Daoy (cell line): ENCODE measurements at places on chromosomes 6 and 20. TPM values are rescaled to one million over a fixed set of nuclear protein-coding genes. Genes with fewer than 3 reads are reported as not detected.

GRCh38 chr6:90103056-90103800 lies 193.4 kb downstream of the BACH2 start:
- no peak for DNase-seq

DNA sequence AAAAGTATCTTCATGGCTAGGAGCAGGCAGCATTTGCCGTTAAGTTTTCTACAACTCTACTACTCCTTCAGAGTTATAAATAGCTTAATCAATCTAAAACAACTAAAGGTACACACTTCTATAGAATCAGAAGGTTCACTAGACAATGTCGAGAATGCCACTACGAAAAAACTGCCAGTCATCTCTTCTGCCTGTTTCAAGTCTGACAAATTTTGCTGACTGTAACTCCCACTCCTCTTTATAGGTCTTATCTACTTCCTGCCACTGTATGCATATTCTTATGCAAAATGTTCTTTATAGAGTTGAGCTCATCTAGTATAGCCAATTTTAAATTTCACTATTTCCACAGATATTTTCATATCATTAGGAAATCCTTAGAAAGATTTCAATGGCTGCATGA lies 160.1 kb downstream of the EYS start:
- DNase-seq: no peak

- DNase-seq: peak; percentile 21
Observed at GRCh38 chr6:38982470-38982869, 66.1 kb upstream of the GLP1R start.

DNA sequence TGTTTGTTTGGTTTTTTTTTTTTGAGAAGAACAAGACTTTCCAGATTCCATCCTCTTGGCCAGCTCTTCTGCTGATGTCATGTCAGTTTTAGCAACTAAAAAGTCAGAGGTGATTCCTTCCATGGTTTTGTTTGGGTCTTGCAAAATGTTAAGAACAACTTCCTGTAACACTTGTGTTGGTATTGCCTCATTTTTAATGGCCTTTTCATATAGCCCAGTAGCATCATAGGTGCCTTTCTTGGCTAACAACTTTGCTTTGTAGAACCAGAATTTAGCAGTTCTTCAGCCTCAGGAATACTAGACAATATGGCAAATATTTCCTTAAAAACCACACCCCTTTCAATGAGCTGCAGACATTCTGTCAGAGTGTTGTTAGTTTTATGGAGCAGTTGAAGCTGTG lies 99.5 kb upstream of the SIRPG start:
- DNase-seq: no peak

DNA sequence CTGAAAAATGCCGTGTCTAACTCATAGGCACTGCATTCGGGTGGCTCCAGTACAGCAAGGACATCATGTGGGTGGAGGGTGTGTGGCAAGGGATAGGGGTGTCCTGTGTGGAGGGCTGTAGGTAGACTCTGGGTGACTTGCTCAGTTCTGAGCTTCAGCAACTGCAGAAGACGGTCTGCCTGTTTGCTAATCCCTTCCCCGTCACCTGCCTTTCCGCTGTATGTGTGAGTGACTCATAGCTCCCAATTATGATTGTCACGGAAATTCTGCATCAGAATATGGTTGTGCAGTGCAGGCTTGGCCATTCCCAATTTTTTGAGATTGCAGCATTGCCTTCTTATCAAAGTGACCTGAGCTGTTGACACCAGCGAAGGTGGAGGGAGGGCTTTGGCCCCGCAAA lies 174.3 kb downstream of the CDH4 start:
- peak; percentile 72 for DNase-seq

DNA sequence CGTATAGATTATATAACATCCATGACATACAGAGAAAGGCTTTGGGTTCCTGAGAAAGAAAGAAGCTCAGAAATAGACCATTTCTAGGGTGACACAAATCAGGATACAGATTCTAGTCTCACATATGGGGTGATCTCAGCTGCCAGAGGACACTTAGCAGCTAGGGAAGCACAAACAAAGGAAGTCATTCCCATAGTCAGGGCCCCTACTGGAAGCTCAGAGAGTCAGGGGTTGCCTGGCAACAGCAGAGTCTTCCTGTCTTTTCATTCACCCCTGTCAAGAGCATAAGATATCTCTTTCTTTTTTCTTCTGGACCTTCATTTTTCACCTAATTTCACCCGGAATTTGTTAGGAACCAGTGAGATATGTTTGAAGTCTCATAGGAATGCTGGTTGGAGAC lies 81.9 kb upstream of the IYD start:
- no peak for DNase-seq

DNA sequence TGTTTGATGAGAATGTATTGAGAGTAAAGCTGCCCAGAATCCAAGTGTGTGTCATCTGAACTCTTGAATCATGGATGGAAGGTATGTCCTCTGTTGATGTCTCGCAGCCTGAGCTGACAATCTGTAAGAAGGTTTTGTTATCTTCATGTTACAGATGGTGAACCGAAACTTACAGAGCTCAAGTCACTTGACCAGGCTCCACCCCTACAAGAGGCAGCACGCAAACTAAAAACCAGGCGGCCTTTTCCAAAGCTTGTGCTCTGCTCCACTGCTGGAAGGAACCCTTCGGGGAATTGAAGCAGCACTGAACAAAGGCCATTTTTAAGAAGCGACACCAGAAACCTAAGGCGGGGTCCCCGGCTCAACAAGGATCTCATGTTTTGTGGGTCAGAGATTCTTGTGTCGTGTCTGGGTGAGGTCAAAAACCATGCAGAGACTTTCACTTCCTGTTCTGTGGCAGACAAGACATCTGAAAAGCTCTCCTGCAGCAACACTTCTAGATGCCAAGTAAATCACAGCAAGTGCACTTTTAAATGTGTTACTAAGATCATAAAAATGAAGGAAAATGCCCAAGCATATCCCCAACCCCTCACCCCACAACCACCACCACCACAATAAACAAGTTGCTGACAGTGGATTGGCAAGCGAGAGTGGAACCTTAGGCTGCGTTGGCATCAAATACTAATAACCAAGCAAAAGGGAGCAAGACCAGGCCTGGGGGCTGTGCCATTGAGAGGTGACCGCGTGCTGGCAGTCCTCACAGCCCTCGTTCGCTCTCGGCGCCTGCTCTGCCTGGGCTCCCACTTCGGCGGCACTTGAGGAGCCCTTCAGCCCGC lies 27.3 kb downstream of the NQO2 start:
- DNase-seq: no peak

DNA sequence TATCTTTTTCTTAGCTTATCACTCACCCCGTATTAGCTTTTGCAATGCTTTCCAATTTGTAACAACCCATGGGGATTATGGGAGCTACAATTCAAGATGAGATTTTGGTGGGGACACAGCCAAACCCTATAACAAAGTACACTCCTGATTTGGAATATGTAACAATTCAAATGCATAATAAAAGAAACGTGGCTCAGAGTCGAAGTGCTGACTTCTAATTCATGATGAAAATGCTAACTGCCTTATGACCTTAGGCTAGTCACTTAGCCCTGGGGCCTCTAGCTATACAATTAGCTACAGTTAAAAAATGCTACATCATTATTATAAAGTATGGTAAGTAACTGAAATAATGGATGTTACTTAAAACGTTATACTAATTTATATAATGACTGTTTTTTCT lies 955.0 kb upstream of the FLRT3 start:
- no peak for DNase-seq

- DNase-seq: no peak
Observed at GRCh38 chr6:4374216-4374615, 238.8 kb upstream of the ECI2 start.

- DNase-seq: peak; percentile 73
Observed at GRCh38 chr6:35146453-35146852, 5.3 kb upstream of the TCP11 start.

DNA sequence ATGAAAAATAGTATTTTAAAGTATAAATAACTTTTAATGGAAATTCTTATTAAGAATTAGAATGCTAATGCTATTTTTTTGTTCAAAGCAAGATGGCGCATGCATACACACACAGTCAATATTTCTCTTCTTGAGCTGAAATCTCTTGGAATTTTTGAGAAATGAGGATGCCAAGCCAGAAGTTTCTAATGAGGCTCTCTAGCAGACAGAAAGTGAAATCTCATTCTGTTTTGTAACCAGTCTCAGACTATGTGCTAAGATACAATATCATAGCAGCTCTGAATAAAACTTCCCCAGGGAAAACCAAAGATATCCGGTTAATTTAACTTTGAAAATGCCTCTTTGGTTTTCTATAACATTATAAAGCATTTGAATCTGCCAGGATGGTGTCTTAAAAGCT lies 97.2 kb upstream of the HDAC2 start:
- no peak for DNase-seq

GRCh38 chr20:45892828-45893500 lies 1.8 kb downstream of the CTSA start:
- no peak for DNase-seq

GRCh38 chr6:96542702-96543101 lies 20.2 kb upstream of the FHL5 start:
- no peak for DNase-seq

DNA sequence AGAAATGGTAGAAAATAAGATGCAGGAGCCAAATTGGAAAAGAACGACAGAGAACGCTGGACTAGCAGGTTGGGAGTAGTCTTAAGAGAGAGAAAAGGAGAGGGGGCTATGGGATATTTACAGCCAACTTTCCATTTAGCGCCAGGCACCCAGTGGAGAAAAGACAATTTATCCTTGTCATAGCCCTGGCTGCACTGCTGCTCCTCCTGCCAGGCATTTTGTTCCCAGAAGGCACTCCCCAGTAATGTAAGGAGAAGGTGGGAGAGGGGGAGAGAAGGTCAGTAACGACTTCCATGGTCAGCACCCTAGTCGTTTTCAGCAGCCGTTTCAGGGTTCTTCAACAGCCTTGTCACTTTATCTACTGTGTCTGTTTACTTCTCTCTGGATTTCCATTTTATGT lies 159.0 kb downstream of the TRMT11 start:
- DNase-seq: no peak

DNA sequence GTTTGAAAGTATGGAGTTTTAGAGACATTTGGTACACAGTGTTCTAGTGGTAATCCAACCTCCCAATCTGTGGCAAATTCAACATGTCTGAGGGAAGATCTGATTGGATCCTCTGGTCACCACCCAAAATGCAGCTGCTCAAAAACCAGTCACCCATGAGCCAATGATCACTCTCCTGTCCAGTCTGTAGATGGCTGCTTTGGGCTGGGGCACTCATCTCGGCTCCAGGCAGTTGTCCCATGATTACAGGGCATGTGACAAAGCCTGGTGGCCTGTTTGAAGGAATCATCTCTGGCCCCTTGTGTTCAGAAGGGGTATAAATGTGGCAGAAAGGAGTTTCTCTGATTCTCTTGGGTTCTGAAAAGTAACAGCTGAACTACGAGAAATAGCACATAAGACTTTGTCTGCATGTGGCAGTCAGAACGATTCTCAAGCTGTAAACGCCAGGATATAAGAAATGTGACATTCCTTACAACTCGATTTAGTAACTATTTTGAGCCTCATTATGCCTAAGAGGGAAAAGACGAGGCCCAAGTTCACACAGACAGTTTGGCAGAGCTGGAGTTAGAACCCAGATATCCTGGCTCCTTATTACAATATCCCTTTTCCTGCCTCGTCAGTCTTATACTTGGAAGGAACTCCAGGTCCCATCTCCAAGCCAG lies 3.9 kb upstream of the C20orf202 start:
- DNase-seq: no peak

- no peak for DNase-seq
Observed at GRCh38 chr6:139395891-139396301, 21.4 kb upstream of the CITED2 start.

GRCh38 chr6:100664274-100665040 lies 199.7 kb upstream of the SIM1 start:
- peak; percentile 13 for DNase-seq

DNA sequence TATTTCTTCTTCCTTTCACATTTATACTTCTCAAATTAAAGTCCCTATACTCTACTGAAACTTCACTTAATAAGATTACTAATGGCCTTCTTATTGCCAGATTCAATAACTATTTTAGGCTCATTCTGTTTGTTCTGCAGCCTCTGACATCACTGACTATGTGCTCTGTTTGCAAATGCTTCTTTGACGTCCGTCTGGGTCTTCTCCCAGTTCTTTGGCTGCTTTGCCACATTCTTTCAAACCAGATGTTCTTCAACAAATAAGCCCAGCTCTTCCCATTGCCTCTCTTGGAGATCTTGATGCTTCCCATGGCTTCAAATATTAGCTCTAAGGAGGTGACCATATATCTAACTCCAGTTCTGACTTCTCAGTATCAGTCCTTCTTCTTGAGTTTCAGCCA lies 117.4 kb downstream of the BTBD9 start:
- no peak for DNase-seq

- no peak for DNase-seq
Observed at GRCh38 chr20:51337126-51337805, 205.3 kb downstream of the NFATC2 start.

DNA sequence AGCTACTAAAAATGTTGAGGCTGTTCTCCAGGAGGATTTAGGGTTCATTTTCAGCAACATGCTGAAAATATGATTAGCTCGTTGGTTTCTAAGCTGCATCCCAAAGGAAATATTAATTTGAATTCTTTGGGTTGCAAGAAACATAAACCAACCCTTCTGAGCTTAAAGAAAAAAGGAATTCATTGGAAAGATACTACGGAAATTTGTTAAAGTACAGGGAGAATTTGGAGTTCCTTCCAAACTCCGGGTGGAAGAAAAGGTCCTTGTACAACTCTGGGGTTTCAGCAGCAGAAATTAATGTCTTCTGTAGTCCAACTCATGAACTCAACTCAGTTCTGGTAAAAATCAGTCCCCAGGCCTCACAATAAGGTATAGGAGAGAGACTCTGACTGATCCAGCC lies 712.9 kb downstream of the UTRN start:
- DNase-seq: no peak

DNA sequence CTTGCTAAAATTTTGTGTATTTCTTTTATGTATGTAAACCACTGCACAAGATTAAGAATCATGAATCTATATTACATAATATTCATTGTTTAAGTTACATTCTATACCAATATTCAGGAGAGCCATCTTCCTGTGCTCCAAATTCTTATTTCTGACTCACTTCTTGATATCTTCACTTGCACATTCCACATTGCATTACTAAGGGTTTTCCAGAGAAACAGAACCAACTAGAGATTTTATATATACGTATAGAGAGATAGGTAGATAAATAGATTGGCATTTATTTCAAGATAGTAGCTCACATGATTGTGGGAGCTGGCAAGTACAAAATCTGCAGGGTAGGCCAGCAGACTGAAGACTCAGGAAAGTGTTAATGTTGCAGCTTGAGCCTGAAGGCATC lies 222.2 kb upstream of the PRSS16 start:
- no peak for DNase-seq

GRCh38 chr6:149118737-149119653 lies 198.5 kb upstream of the TAB2 start:
- DNase-seq: no peak

DNA sequence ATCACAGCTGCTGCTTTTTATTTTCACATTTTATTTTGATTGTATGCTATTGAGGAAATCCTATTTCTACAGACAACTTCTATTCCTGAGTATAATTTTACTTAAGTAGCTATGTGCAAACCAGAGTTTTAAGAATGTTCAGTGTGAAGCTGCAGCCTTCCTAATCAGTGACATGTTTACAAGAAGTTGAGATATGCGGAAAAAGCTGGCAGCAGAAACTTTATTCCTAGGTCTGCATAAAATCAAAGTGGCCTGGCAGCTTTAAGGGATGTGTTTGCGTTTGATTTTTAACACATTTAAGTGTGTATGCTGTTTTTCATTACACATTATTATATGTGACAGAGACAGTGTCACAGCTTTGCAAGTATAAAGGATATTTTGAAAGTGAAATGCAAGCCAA lies 26.3 kb downstream of the MAPK14 start:
- DNase-seq: no peak

The PTPRT gene
- total RNA-seq: not detected in 2 replicates

The UBE2V1 gene
- 31.9 and 35.8 TPM in 2 replicates for total RNA-seq

The MYB gene
- total RNA-seq: 2.7 and 3.3 TPM in 2 replicates

The TMEM244 gene
- 2.7 TPM in 1 of 2 replicates, not detected in the other for total RNA-seq

The SRMS gene
- total RNA-seq: not detected in 2 replicates

The SLC35B3 gene
- total RNA-seq: 10.2 and 12.2 TPM in 2 replicates

The MDFI gene
- total RNA-seq: 45.7 and 53.7 TPM in 2 replicates
